ENCODE measurements at places on chromosomes 3 and 15.

DNA sequence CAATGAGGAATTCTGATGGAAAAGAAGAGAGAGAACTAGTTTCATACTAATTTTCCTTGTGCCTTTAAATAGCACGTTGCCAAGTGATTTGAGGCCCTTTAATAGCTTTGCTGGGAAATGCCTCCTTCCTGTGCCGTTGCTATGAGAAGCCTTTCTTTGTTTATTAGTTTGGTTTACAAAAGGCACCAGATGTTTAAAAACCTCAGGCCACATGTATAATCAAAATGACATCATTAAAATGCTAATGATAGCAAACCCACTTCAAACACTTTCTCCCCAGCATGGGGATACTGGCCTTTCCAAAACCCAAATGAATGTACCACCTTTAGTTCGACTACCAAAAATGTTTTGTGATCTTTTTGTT is 50.0 kb upstream of the TBC1D23 start:
- no peak for DNase-seq

DNA sequence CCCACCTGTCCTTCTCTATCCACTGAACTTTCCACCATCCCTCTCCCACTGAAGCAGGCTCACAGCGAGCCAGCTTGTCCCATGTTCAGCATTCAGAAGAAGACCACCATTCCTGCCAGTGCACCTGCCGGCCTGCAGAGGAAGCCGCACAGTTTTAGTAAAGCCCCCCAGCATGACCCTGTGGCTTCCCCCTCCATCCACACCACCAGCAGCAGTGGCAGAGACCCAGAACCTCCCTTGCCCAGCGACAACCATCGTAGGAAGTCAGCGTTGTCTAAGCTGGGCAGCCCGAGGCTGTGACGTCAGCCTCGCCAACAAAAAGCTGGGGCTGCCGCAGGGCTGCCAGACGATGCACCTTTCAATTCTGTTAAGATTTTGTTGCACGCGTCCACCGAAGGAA is 66.6 kb upstream of the TAMM41 start:
- no peak for DNase-seq

GRCh38 chr3:44969828-44970179 is 6.2 kb downstream of the ZDHHC3 start:
- no peak for DNase-seq

- DNase-seq = no peak
These were observed 141.0 kb upstream of the ARHGEF26 start for GRCh38 chr3:153980252-153980590.

- no peak for DNase-seq
These were observed 8.6 kb upstream of the BLM start for GRCh38 chr15:90708516-90708915.

DNA sequence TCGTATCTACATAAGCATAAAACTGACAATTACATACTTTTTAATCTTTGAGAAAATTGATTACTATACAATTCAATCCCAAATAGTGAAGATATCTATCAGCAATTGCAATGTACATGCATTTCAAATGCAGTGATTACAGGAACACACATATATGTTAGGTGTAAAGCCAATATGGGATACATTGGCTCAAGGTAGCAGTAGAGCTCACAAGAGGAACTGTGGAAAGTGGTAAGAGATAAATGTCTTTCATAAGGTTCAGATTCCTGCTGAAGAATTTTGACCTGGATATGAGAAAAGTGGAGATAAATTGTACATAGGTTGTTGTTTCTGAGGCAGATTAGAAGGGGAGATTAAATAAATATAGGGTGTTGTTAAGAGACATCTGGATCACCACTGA is 1280.5 kb downstream of the OTOL1 start:
- no peak for DNase-seq

DNA sequence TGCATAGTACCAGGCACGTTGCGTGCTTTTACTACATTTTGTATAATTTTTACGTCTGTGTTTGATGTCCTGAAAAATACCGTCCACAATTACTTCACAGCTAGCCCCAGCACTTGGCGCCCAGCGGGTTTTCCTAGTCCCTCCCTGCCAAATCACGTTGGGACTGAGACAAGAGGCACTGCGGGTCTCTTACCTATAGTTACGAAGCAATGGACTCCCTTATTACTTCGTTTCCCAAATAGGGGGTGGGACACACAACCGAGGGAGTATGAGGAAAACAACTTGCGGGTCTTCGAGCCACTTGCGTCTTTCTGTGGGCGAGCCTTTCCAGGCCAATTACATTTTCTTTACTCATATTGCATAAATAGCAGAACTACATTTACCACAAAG is 620 bp upstream of the CMSS1 start:
- no peak for DNase-seq

GRCh38 chr3:186375443-186375842 is 13.4 kb upstream of the DGKG start:
- no peak for DNase-seq

- no peak for DNase-seq
These were observed 109.7 kb upstream of the SLC7A14 start for GRCh38 chr3:170695486-170696064.

DNA sequence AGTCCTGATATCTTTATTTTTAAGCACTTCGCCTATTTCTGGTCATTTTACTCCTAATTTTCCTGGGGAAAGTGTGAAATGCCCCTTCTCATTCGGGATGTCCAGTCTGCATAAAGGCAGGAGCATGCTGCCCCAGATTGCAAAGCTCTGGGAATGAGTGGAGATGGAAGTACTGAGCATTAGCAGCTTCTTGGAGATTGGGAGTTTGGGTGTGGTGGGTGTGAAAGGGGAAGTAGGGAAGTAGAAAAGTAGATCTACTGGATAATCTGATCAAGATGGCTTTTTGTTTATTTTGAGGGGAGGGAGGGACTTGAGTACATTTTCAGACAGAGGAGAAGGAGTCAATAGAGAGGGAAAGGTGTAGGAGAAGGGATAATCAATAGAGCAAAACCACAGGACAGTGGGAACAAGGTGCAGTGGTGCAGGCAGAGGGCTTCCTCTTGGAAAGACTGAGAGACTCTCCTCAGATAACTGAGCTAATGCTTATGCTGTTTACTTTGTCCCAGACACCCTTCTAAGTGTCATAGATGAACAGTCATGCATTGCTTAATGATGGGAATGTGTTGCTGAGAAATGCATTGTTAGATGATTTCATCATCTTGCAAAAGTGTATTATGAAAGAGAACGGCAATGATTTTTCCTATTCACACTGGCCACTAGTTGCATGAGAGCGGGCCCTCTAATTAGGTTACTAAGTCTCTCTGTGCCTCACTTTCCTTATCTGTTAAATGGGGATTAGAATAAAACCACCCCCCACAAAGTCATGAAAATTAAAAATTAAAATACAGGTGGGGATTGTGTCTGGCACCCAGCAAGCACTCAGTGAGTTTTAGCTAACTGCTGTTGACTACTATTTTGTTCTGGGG is 45.5 kb downstream of the PHLDB2 start:
- DNase-seq = peak; percentile 80

GRCh38 chr3:194130807-194131589 is 5.0 kb upstream of the HES1 start:
- DNase-seq = no peak

DNA sequence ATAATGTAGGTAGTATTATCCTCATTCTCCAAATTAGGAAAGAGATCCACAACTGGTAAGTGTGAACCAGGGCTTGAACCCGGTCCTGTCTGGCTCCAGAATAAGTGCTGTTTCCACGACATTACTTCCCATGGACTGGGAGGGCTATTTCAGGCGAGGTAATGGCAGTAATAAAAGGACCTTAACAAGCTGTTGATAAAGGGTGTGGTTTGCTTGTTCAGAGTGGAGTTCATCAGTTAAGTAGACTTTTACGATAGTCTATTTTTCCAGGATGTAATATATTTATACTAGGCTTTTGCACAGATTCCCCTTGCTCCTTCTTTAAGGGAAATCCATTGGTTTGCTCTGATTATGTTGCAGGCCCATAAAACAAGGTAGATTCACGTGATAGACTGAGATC is 88.4 kb upstream of the TNFAIP8L3 start:
- no peak for DNase-seq

DNA sequence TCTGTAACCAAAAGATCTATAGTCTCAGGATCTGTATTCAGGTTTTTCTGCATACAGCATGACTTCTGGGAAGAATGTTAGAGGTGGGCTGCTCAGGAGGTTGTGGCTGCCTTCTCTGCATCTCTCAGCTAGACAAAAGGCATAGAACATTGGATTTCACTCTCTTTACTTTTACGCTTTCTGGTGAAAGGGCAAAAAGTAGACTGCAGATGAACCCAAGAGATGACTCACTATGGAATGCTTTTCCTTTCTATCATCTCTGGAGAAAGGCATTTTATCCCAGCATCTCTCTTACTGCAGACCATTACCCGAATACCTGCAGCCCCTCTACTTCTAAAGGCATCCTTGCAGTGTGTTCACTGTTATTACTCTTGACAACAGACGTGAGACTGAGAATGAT is 222.2 kb downstream of the WNT5A start:
- DNase-seq = no peak

DNA sequence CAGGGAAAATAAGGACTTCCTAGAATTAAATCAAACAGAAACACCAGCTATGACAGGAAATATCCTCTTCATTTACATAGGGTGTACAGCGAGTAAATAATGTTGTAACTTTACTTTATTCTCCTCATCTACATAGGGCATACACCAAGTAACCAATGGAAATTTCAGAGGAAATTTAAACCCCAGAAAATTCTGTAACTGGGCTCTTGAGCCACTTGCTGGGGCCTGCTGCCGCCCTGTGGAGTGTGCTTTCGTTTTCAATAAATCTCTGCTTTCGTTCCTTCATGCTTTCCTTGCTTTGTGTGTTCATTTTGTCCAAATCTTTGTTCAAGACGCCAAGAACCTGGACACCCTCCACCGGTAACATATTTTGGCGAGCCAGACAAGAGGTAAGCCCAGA is 990.4 kb upstream of the CADM2 start:
- DNase-seq = no peak

- no peak for DNase-seq
These were observed 148.7 kb downstream of the MYLK start for GRCh38 chr3:123735456-123735855.

- no peak for DNase-seq
These were observed 6.3 kb downstream of the TMEM43 start for GRCh38 chr3:14131134-14131533.

DNA sequence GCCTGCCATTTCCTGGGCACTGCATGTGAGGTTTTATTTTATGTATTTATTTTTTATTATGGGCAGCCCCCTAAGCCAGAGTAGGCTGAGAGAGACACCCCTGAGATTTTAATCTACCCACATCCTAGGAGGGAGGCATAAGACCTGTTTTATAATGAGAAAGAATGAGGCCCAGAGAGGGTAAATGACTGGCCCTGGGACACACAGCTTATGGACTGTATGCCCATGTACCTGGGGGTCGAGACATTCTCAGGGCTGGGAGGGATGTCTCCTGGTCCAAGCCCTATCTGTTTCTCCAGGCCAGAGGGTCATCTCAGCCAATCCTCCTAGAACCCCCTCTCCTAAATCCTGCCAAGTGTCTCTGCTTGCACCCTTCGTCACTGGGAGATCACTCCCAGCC is 6.1 kb downstream of the PLXND1 start:
- no peak for DNase-seq

DNA sequence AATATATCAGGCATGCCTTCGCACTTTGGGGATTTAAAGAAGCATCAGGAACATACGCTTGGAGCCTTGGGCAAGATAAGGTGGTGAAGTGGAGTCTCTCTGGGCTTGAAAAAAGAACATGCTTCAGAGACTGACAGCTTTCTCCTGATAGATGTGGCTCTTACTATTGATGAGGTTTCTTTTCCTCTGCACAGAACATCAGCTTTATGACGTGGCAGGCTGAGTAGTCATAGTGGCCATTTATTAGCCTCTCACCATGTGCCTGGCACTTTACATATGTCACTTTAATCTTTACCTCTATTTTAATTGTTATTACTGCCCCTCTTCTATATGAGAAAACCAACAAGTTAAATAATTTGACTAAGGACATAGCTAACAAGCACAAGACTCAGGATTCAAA is 19.0 kb upstream of the LRRC58 start:
- no peak for DNase-seq

DNA sequence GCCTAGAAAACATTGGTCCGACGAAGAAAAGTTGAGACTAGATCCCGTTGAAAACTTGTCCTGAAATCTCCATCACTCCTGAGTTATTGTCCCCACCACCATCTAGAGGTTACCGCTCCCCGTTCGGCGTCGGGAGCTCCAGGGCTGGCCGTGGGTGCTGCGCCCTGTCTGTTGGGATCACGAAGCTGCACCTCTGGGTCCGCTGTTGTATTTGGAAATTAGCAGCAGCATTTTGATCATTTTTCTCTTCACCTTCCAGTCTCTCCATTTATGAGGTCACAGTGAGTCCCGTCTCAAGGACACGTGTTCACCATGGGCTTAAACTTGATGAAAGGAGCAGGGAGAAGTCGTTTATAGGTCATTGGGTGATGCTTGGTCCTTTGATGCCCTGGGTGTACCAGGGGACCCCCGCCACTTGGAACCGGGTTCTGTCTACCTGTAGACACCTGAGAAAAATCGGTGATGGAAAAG is 565 bp downstream of the MANF start:
- no peak for DNase-seq

DNA sequence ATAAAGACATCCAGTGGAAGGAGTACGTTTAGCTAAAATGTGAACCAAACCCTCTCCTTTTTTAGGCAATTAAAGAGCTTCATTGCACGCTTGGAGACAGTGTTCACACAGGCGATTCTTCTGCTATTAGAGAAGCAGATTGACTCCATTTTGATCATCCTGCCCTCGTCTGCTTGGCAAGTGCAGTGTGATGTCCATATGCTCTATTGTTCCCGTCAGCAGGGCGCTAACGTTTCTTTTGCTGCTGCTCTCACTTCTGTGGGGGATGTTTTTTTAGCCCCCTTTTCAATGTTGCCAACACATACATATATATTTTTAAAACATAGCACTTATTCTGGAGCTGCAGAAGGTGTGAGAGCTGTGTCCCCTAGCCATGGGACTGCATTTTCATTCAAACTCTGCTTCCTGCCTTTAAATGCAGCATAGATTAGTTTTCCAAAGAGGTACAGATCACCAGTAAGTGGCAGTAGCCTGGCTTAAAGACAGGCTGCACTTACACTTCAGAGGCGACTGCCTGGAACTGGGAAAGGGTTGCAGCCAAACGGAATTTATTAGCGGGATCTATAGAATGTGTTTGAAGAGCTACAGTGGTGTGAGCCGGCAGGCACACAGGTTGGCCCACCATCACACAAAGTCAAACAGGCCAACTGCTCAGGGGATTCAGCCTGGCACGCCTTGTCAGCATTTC is 292.6 kb upstream of the DPH6 start:
- no peak for DNase-seq

DNA sequence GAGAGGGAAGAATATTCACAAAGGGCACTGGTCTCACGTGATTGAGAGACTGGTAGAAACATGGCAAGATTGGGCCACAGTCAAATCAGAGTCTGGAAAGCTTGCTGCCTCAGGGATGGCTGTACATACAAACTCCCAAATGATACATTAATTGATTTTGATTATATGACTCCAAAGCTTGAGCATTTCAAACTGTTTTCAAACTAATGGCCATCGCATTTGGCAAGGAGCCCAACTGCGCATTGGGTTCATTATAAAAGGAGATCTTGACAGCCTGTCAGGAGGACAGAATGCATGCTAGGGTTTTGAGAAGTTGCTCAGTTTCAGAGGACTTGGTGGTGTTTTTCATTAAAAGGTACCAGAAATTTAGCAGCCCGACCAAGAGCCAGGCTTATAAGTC is 117.7 kb downstream of the PTPRG start:
- DNase-seq = no peak

Measured in HS-27A (cell line).